ENCODE measurements at places on chromosomes 11 and 22.

DNA sequence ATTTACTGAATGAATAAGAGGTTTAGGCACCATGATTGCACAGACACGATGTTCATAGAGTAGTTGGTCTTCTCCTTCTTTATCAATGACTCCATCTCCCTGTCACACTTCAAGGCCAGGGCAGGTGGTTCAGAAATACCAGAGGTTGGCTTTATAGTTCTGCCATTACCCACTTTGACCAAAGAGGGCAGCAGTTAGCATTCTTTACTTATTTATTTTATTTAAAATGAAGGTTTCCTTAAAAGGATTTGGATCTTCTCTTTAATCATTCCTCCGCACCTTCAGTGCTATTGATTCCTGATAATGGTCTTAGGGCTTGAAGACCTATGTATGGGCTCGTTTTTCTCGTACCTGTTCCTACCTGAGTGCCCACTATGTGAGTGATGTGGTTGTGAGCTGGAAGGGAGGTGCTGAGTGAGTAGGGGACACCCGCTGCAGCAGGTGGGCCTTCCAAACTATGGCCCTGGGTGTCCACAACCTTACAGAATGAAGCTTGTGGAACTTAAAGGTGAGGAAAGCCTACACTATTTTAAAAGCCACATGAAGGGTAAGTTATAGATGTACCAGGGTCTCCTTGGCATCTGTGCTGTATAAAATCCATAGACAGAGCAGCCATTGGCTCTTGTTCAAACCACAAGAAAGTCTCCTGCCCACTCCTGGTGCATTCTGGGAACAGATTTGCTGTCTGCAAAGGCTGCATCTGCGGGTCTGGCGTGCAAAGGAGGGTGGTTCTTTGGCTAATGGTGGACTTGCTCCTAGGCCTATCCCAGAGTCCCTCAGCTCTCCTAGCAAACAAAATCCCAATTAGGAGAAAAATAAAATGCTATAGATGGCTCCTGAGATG, 35.0 kb downstream of the TIMP3 start:
- DNase-seq: no peak

DNA sequence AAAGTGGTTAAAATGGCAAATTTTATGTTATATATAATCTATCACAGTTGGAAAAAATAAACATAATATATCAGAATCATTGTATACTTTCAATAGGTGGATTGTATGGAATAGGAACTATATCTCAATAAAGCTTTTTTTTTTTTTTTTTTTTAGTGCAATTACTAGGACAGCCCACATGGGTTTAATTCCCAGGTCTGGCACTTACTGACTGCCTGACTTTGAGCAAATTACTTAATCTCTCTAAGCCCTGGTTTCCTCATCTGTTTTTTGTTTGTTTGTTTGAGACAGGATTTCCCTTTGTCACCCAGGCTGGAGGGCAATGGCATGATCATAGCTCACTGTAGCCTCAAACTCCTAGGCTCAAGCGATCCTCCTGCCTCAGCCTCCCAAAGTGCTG, 26.1 kb upstream of the BAIAP2L2 start:
- DNase-seq: no peak

GRCh38 chr11:77287615-77288273, 13.7 kb downstream of the GDPD4 start:
- no peak for DNase-seq

GRCh38 chr11:8612522-8612921, 18.5 kb upstream of the STK33 start:
- no peak for DNase-seq

DNA sequence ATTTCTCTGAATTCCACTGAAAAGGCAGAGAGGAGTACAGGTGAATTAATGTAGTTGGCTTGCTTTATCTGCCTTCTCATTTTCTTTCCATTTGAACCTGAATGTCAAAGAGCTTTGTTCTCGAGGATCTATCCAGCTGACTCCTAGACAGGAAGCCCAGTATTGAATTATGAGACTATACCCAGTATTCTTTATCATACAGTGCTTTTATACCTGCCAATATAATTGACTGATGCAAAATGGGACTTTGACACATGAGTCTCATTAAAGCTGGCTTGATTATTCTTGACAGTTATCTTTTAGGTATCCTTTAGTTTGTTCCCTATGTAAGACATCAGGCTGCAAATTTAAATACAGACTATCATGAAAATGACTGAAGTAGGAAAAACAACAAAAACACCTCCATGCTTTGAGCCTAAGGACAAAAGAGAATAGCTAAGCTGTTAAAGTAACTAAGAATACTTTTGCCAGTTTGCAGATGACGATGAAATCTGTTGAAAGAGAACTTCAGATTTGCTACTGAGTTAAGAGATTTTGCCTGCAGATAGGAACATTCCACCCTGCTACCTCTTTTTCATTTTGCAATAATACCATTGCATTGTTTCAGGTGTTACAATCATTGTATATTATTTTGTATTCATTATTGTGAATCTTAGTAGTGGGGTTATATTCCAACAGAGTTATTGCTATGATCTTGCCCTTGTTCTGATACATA, 117.1 kb downstream of the ENTHD1 start:
- no peak for DNase-seq

- no peak for DNase-seq
These were observed 47.2 kb upstream of the AKIP1 start for GRCh38 chr11:8863838-8864237.

DNA sequence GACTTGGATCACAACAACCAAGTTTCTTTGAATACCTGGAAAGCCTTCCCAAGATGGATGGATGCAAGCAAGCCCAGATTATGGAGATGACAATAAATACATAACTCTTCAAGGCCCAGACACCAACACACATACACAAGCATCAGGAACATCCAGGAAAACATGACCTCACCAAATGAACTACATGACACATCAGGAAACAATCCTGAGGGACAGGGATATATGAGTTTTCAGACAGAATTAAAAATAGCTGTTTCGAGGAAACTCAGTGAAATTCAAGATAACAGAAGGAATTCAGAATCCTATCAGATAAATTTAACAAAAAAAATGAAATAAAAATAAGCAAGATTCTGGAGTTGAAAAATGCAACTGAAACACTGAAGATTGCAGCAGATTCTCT, 659.4 kb downstream of the METTL15 start:
- DNase-seq: no peak

DNA sequence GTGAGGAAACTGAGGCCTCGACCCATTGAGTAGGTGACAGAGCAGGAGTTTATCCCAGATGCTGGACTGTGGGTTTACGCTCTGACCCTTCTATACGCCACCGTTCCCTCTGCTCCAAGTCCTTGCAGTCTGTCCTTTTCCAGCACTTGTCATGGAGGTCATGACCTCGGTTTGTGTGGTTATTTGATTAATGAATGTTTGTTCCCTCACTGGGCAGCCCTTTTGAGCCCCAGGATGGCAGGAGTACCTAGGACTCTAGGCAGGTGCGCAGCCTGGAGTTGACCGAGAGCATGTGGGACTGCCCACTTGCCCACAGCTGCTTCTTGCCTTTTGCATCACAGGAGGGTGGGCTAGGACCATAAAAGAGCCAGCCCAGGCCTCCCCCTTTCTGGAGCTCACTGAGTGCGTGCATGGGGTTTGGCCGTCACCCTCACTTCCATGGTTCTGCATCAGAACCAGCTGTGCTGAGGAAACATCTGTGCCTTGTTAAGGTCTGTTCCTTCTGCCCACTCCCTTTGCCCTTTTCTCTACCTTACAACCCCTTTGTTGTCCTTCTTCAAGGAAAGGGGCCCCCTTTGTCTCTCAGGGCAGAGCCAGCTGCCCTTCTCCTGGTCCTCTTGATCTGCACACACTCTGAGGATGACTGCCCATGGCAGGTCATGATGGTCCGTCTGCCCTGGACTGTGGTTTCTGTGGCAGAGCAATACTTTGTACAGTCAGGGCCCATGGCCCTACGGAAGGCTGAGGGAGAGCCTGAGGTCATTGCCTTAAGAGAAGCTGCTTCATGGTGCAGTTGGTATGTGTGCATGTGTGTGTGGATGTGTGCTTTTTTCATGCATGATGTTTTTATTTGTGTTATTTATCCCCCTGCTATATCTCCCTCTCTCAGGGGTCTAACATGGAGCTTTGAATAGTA, 38.2 kb downstream of the BMAL1 start:
- DNase-seq: no peak

DNA sequence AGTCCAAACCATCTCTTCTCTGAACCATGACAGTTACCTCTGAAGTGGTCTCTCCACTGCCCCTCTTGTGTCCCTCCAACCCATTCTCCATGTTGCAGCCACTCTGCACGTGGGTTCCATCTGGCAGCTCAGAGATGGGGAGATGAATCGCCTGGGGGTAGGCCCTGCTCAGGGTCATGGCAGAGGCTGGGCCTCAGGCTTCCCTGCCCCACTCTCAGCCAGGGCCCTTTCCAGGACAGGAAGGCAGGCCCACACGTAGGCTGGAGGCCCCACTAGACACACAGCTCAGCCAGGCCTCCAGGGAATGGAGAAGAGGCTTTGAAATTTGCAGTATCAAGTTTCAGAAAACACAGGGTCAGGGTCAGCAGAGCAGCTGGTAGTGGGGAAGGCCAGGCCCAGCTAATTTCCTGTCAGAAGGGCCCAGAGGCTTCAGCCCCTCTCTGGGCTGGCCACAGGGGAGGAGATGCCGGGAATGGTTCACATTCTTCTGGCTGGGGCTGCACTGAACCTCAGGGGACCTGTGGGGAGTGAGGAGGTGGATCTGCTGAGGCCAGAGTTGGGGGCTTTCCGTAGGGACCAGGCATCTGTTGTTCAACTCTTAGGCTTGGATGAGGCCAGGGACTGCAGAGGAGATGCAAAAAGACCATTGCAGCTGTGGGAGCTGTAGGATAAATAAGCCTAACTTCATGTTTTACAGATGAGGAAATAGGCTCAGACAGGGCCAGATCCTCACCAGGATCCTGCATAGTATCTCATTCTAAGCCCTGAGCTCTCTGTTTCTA, 101.6 kb downstream of the SWAP70 start:
- DNase-seq: no peak

DNA sequence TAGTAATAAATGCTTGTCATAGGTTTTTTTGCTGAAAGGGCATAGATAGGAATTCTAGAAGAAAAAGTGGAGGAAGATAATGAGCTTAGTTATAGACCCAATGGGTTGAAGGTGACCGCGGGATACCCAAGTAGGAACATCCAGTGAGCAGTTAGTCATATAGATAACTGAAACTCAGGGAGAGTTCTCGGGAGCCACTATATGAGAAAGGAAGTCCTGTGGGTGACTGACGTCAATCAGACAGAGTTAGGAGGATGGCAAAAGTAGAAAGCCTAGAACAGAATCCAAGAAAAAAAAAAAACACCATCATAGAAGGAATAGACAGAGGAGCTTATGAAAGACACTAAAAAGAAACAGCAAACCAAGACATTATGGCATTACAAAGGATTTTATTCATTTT, 1.6 kb upstream of the CNGA4 start:
- no peak for DNase-seq

DNA sequence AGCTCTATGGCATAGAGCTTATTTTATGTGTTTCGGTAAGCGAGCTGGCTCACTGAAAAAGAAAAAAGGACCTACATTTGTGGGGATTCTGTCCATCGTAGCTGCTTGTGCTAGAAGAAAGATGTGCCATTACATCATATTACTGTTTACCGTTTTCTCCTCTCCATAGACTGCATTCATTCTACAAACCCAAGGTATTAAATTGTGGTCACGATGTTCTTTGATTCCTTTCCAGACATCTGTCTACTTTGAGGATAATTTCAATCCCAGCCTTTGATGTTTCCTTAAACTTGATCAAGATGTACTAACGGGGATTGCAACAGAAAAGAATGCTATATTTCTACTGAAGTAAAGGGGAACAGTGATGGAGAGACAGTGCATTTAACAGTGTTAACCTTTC, 5.5 kb upstream of the OR52N1 start:
- DNase-seq: no peak

DNA sequence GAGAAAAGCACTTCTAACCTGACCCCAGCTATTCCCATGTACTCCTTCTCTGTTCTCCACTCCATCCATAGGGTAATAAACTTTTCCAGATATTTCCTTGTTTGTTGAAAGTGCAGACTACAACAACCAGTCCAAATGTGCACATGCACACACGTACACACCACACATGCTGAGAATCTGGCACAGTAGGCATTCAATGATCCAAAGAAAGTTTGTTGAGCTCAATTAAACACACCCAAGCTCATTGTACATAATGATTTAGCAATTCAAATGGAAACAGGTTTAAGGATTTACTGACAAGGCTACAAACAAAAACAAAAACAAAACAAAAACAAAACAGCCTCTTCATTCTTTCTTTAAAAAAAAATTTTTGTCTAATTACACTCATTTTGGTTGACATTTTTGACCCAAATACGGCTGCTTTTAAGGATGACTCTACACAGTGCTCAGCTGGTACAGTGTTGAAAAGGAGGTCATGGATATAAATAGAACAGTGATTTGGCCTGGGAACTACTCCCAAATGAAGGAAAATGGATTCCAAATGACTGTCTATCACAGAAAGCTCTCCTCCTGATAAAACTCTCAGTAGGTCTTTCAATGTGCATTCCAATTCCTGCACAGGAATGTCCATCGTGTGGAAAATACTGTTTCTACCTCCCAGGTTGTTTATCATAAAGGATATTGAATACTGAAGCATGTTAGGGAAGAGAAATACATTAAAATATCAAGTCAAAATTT, 232.2 kb downstream of the GUCY1A2 start:
- DNase-seq: no peak

- no peak for DNase-seq
These were observed 2.0 kb downstream of the MUS81 start for GRCh38 chr11:65862191-65862735.

GRCh38 chr11:1342946-1343345, 33.5 kb upstream of the TOLLIP start:
- no peak for DNase-seq

DNA sequence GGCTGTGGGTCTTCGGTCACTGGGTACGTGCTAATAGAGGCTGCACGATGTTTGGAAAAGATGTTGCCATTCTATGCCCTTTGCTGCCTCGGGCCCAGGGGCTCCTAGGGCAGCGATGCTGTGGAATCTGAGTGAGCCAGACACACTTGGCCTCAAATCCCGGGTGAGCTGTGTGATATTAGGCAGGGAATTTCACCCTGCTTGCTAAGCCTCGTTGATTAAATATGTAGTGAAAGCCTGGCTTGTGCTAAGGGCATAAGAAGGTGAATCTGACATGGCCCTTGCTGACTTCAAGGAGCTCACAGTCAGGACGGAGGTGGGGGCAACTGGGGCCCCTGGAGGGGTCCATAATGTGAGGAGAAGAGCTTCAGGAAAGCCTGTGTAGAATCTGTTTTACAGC, 5.4 kb upstream of the HMOX1 start:
- DNase-seq: no peak

DNA sequence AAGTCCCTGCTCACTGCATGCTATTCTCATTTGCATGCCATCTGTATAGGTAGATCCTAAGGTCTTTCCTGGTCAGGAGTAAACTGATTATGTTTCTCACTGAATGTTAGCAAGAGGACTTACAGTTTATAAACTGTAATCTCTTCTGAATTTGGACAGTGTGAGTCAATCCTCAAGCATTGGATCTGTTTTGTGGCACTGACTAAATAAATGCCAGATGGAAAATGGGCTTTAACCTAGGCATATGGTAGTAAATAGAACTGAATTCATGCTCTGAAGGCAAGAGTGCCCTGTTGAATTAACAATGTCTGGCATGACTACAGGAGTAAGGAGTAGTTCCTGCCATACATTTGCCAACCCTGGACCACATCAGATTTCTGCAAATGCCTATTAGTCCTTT, 11.4 kb downstream of the FAM181B start:
- no peak for DNase-seq
